Esophagus muscularis mucosa (tissue), 4 donors: ENCODE measurements at places on chromosomes 11 and 22.

DNA sequence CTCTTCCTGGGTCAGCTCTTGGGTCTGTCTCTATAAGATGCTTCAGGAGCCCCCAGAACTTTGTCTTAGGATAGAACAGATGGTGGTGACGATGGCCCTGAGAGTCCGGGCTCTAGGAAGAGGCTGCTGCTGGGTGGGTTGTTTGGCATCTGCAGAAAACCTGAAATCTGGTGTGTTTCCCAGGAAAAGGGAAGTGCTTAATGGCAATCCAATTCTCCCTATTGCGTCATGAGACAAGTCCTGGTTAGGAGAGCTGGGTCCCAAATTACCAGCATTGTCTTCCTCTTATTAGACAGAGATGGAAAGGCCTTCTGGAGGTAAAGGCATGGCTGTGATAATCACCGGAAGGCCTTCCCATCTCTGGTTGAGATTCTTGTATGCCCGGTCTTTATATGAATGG, 48.9 kb upstream of the GRAMD1B start:
- peak; percentile 39 for DNase-seq
- H3K4me3 ChIP-seq, result no peak overlapping the region
- peaks cover 4% of the 10 kb centered on the region for H3K4me1 ChIP-seq

DNA sequence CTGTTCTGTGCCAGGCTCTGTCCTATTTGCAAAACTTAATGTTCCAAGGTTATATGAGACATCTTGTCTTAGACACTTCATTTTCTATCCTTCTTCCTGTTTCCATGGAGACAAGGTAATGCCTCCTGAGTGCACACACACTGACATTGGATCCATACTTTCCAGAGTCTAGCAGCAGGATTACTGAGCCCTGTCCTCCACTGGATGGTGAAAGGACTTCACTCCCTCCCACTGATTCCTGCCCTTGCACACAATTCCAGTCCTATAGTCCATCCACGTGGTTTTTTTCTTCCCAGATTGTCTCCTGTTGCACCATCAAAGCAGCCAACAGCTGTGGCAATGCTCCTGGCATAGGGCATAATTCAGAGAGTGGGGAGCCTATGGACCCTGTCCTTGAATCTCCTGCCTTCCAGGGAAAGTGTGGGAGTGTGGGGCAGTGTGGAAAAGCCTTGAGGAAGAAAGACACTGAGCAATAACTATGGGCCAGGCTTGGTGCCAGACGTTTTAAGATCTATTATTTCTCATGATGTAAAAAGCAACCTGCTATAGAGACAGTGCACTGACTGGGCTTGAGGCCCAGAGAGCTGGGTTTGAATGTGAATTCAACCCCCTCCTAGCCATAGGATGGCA, 31.3 kb downstream of the SERPINH1 start:
- H3K4me1 ChIP-seq, result peaks cover 30% of the 10 kb centered on the region
- H3K27me3 ChIP-seq, result no peaks in the 10 kb centered on the region
- no peaks in the 10 kb centered on the region for H3K36me3 ChIP-seq
- no peak overlapping the region for H3K4me3 ChIP-seq

- H3K4me3 ChIP-seq, result no peak overlapping the region
- no peaks in the 10 kb centered on the region for H3K4me1 ChIP-seq
- H3K36me3 ChIP-seq, result no peaks in the 10 kb centered on the region
- no peak overlapping the region for H3K27ac ChIP-seq
Measured at GRCh38 chr22:48880749-48881148, 946.9 kb downstream of the BRD1 start.

- DNase-seq, result no peak
- peaks cover 27% of the 10 kb centered on the region for H3K36me3 ChIP-seq
- peak overlapping the region; percentile 95 for H3K4me3 ChIP-seq
- H3K4me1 ChIP-seq, result peaks cover 41% of the 10 kb centered on the region
- no peaks in the 10 kb centered on the region for H3K27me3 ChIP-seq
Measured at GRCh38 chr11:66268952-66269905, 790 bp downstream of the RAB1B start.

GRCh38 chr11:60206616-60207015, 23.7 kb upstream of the MS4A6A start:
- no peak overlapping the region for H3K4me3 ChIP-seq
- no peak overlapping the region for H3K27ac ChIP-seq
- H3K36me3 ChIP-seq, result no peaks in the 10 kb centered on the region
- DNase-seq, result no peak
- no peaks in the 10 kb centered on the region for H3K27me3 ChIP-seq

GRCh38 chr11:25065746-25066145, 568.9 kb downstream of the LUZP2 start:
- H3K27me3 ChIP-seq, result no peaks in the 10 kb centered on the region
- H3K4me3 ChIP-seq, result no peak overlapping the region
- no peaks in the 10 kb centered on the region for H3K4me1 ChIP-seq
- no peaks in the 10 kb centered on the region for H3K36me3 ChIP-seq

DNA sequence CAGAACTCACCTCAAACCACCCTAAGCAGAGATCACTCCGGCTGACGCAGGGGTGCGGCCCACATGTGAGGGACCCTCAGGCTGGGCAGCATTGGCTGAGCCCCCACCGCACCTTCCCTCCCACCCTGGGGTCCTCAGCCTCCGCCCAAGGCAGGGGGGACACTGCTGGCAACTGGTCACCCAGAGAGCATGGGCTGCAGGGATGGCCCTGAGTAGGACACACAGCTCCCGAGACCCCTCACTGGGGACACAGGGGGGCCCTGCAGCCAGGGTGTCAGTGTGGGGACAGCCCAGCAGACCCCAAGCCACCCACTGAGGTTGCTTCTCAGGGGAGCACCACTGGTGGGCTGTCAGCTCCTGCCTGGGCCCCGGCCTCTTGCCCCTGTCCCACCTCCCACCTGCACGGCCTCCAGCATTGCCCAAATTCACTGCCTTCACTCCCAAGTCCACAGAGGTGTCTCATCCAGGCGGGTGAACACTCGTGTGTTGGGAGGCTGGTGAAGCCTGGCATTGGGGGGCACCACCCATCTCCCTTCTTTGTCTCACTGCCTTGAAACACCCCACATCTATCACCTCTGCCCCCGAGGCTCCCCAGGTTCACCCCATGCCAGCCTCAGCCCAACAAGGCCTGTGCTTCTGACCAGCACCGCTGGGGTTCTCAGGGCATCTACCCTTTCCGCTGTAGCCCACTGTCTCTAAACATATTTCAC, 4.7 kb downstream of the C11orf21 start:
- no peaks in the 10 kb centered on the region for H3K27me3 ChIP-seq
- DNase-seq, result no peak
- H3K4me1 ChIP-seq, result peaks cover 3% of the 10 kb centered on the region

DNA sequence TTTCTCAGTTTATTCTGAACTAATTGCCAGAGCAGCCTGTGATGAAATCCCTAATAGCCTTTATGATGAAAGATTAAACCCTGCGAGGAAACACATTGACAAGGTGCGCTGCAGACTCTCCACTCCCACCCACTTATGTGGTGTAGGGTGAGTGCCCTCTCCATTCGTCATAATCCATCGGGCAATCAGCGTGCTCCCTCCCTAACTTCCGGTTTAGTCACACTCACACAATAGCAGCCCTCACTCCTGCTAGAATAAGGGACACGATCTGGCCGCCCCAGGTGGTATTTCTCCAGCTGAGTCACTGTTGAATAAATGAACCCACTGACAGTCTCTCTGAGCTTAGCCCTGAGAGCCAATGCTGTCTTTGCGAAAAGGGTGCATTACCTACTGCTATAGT, 188.3 kb downstream of the OPCML start:
- no peaks in the 10 kb centered on the region for H3K27me3 ChIP-seq
- no peak overlapping the region for H3K4me3 ChIP-seq
- H3K27ac ChIP-seq, result no peak overlapping the region
- no peaks in the 10 kb centered on the region for H3K4me1 ChIP-seq
- no peaks in the 10 kb centered on the region for H3K36me3 ChIP-seq

GRCh38 chr22:44379817-44380755, 67.3 kb upstream of the SHISAL1 start:
- no peaks in the 10 kb centered on the region for H3K36me3 ChIP-seq
- H3K27me3 ChIP-seq, result no peaks in the 10 kb centered on the region
- DNase-seq, result no peak
- peaks cover 18% of the 10 kb centered on the region for H3K4me1 ChIP-seq
- H3K4me3 ChIP-seq, result no peak overlapping the region

DNA sequence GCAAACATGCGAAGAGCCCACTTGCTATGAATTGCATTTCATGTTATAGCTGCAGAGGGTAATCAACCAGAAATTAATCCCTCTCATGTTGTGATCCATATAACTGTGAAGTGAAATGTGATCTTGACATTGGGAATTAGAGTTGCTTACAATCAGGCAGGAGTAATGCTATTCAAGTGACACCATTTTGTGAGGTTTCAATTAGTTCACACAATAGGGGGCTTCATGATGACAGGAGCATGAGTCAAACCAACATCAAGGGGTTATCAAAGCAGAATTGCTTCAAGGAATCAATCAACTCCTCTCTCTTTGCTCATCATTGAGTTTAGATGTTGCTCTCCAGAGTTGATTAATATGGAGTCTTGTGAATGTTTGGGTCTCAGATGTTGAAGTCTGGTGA, 1585.2 kb upstream of the TENM4 start:
- no peaks in the 10 kb centered on the region for H3K27me3 ChIP-seq
- H3K27ac ChIP-seq, result no peak overlapping the region
- H3K36me3 ChIP-seq, result no peaks in the 10 kb centered on the region
- no peak for DNase-seq
- no peak overlapping the region for H3K4me3 ChIP-seq

- no peak within 1 kb of the TSS for H3K27ac ChIP-seq
- no peaks in the 10 kb centered on the region for H3K36me3 ChIP-seq
- H3K4me3 ChIP-seq, result peak within 1 kb of the TSS; percentile 67
- H3K4me1 ChIP-seq, result peaks cover 10% of the 10 kb centered on the region
Measured at GRCh38 chr11:101129203-101129943, at the start of gene PGR. TSS of gene PGR (minus strand) at chr11:101129813. CDS start at chr11:101129070, 743 bp downstream.

DNA sequence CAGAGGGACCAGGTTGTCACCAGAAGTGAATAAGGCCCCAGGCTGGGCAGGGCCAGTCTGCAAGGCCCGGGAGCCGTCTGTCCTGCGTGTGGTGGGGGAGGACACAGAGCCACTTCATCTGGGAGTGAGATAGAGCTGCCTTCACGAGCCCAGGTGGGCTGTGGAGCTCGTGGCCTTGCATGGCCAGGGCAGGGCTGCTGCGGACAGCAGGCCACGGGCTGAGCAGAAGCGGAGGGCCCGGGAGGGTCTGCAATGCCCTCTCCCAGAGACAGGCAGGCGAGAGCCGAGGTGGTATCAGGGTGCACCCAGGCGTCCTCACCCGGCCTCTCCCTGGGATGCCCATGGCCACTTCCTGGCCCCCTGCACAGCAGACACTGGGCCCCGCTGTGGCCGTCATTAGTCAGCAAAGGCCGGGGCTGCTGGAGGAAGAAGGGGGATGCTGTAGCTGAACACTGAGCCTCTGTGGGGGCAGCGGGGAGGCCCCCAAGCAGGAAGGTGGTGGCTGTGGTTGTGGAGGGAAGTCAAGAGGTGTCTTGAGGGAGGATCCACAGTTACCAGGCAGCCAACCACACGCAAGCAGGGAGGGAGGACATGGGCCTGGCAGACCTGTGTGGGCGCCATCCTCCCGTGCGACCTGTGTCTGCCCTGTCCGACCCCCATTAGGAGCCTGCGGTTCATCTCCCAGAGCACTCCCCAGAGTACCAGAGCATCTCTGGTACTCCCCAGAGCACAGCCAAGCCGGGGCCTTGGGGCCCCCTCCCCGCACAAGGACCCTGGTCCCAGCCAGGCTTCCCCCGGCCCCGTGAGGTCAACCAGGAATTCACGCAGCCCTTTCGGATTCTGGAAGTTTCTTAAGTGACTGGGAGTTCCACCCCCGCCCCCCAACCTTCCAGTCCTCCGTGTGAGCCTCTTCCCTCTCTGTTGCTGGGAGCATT, 1109.5 kb downstream of the BRD1 start:
- no peak overlapping the region for H3K4me3 ChIP-seq
- H3K27me3 ChIP-seq, result no peaks in the 10 kb centered on the region
- H3K27ac ChIP-seq, result no peak overlapping the region
- H3K36me3 ChIP-seq, result no peaks in the 10 kb centered on the region
- H3K4me1 ChIP-seq, result no peaks in the 10 kb centered on the region

- no peaks in the 10 kb centered on the region for H3K27me3 ChIP-seq
- H3K4me3 ChIP-seq, result peak overlapping the region; percentile 36
- H3K36me3 ChIP-seq, result no peaks in the 10 kb centered on the region
- no peak for DNase-seq
Measured at GRCh38 chr22:39176143-39176713, 23.7 kb upstream of the CBX7 start.

DNA sequence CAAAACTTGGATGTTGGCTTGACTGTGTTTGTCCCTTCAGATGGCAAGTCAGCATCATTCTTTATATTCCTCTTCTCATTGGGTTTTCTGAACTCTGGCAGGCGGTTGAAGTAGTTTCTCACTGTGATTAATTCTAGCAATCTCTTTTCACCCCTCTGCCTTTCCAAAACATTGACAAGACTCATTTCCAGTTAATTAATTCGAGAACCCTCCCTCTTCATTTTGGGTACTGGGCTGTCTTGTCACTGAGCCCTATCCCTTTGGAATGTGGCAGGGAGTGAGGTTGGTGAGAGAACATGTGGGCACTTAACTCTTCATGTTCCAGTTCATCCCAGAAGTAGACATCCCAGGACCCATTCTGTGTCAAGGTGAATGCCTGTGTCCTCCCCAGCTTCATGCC, 133.0 kb downstream of the WNT7B start:
- no peaks in the 10 kb centered on the region for H3K4me1 ChIP-seq
- peaks cover 61% of the 10 kb centered on the region for H3K36me3 ChIP-seq
- H3K27me3 ChIP-seq, result no peaks in the 10 kb centered on the region
- no peak for DNase-seq
- no peak overlapping the region for H3K4me3 ChIP-seq
- H3K27ac ChIP-seq, result no peak overlapping the region

DNA sequence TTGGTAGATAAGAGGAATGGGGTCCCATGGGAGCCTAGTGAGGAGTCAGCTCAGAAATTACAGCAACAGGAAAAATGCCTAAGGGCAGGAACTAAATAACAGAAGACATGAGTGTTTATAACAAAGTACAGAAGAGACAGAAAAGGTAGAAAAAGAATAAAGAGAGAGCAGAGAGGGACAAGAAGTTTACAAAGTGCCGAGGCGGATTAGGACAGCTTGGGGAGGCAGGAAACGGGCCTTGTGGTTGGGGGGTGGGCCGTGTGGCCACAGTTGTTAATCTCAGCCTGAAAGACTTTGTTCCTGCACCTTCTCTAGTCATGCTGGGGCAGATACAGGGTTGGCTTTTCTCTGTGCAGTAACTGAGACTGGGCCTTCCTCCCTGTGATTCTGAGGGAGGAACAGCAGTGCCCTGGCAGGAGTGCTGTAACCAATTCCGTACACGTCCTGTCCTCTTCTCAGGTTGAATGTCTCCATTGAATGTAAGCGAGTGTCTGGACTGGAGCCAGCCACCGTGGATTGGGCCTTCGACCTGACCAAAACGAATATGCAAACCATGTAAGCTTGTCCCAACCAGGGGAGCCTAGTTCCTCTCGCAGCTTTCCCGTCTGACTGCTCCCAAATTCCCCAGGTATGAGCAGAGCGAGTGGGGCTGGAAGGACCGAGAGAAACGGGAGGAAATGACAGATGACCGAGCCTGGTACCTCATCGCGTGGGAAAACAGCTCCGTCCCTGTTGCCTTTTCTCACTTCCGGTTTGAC, 13.2 kb downstream of the NAA40 start:
- H3K4me3 ChIP-seq, result no peak overlapping the region
- H3K4me1 ChIP-seq, result no peaks in the 10 kb centered on the region
- H3K27me3 ChIP-seq, result no peaks in the 10 kb centered on the region
- peaks cover 65% of the 10 kb centered on the region for H3K36me3 ChIP-seq
